ENCODE measurements at places on chromosomes 2 and 18. TPM values are rescaled to one million over a fixed set of nuclear protein-coding genes. Genes with fewer than 3 reads are reported as not detected.

- no peak for DNase-seq
Measured at GRCh38 chr2:101125374-101125773, 25.8 kb downstream of the TBC1D8 start.

DNA sequence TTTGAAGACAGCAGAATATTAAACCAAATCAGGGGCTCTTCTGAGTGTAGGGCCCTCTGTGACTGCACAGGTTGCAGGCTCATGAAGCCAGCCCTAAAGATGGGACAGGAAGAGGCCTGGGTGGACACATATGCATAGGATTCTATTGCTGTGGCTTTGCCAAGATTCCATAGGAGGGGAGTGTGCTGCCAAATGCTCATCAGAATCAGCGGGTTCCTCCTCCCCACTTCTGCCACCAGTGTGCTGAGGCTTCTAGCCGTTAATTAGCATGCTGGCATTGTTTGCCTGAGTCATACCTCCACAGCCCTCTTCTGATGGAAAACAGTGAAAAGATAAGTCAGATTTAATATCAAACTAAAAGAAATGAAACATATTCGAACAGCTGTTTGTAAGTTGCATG lies 103.9 kb upstream of the TMEFF2 start:
- DNase-seq: no peak

DNA sequence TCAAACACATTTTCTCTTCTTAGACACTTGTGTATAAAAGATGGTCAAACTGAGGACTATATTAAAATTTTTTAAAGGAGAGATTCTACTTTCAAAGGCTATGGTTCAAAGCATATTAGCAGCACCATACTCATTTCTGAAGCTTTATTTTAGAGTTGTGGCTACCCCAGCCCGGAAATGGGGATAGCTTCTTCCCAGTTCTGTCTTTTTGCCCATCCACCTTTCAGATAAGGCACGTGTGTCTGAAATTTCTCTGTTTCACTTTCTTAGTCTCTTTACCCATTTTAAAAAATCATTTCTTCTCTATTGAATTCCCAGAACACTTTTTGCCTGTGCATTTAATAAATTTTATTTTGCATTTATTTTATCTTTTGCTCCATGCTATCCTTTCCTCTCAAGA lies 431.5 kb downstream of the RNF144A start:
- no peak for DNase-seq

DNA sequence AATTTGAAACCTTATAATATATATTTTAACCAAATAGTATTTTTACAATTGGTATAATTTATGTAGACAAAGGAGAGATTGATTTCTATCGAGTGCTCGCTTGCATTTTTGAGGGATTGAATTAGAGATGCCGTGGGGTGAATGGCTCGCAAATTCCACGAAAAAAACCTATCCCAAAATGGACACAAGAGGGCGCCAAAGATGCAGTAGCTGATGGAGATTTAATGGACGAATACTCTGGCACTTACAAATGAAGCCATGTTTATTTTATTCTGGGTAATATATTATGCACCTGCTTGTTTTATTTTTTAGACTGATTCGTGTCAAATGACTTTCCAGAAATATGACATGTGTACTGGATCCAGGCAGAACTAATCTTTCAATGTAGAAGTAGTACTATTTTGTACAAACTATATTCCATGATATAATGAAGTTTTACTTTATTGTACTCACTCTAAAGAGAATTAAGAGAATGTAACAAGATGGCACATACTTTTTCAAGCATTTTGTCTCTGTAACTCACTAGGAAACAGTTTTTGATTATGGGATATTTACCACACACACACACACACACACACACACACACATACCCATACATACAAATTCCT lies 505.4 kb downstream of the PLCL1 start:
- peak; percentile 54 for DNase-seq

Gene CABYR
- total RNA-seq: 3.0 TPM

Gene SERPINB13
- total RNA-seq: not detected

Measured in mucosa of gallbladder (tissue), 1 donor.